ENCODE measurements at places on chromosomes 16 and 17.

- DNase-seq: no peak
Measured at GRCh38 chr17:17525311-17525710, 29.1 kb upstream of the RASD1 start.

- DNase-seq: no peak
Measured at GRCh38 chr16:78321620-78322360, 222.3 kb downstream of the WWOX start.

GRCh38 chr17:73947281-73947965 is 256.1 kb upstream of the RPL38 start:
- no peak for DNase-seq

DNA sequence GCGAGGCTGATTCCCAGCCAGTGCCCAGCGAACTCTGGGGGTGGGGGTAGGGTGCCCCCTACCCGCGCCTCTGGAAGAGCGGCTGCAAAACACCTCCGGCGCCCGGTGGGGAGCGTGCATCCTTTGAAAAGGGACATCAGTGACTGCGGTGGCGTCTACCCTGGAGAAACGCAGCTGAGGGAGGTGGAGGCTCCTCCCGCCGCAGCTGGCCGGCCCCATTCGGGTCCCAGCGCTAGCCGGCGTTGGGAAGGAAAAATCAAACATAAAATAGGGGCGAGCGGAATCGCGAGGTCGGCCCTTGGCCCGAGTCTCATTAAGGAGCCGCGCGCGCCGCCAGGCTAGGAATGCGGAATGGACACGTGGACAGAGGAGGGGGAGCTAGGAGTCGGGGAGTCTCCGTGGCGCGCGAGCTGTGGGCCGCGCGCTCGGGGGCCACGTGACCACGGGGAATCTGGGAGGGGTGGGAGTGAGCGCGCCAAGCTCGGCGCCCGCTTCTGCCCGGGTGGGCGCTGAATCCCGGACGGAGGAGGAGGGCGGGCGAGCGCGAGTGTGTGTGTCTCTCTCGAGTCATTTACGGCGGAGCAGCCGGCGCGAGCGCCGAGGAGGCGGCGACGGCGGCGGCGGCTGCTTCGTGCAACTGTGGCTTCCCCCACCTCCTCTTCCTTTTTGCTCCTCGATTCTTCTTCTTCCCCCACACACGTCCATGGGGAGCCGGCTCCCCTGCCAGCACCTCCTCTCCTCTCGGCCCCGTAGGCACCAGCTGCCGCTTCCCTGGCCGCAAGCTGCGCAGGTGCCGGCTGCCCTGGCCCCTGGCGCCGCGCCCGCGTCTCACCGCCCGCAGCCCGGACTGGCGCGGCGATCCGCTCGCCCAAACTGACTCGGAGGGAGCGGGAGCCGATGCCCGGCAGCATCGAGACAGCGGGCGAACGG is at the start of gene TMEM132E:
TMEM132E (plus strand) TSS at position 566 of the 930 bp plus-strand sequence. CDS start 1,495 bp downstream, outside the sequence.
- no peak for DNase-seq

DNA sequence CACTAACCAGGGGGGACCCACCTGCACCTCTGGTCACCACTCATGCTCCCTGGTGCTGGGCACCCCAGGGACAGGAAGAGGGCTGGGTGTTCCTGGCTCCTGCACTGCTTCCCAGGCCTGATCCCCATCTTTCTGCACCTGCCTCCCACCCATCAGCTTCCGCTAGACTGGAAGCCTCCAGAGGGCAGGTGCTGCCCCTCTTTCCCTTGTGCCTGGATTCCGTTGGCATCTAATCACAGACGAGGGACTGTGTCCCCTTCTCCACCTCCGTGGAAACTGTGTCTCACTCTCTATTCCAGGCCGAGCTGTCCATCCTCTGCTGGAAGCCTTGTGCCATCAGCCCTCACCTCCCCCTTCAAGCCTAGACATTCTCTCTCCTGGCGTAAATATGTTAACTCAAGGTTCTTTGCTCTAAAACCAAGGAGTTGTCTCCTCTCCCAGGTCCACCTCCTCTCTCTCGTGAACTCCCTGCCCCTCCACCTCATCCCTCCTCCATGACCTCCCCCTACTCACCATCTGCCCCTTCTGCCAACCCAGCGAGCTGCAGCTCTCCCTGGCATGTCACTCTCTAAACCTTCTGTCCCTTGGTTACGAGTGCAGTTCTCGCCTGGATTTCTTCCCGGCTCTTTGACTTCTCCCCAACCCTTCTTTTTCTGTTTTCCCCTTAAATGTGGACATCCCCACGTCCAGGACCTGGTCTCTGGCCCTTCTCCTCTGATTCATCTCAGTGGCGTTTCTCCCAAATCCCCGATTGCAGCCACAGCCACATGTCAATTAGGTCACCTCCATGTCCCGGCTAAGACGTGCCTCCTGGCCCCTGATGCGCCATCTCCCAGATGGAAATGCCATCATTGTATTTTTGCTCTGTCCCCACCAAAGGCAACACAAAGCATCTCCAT is 107.7 kb downstream of the SEC14L1 start:
- DNase-seq: no peak
